ENCODE measurements at places on chromosomes 2 and 18.
A peak's percentile ranks its signal among the peaks of the same experiment; 100 is the strongest.

DNA sequence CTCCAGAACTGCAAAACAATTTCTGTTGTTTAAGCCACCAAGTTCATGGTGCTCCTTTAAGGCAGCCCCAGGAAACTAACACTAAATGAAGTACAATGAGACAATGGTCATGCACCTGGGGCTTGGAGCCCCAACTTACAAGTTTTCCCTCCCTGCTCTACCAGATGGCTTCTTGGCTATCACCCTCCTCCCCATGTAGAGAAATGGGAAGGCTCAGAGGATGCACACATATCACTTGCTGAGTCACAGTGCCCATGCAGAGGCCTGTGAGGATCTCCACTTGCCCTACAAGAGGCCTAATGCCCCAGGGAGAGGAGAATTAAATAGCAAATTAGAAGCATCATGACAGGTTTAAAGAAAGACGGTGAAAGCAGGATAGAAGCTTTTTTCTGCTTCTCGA, 270.9 kb downstream of the TTC32 start:
- no peak for DNase-seq

DNA sequence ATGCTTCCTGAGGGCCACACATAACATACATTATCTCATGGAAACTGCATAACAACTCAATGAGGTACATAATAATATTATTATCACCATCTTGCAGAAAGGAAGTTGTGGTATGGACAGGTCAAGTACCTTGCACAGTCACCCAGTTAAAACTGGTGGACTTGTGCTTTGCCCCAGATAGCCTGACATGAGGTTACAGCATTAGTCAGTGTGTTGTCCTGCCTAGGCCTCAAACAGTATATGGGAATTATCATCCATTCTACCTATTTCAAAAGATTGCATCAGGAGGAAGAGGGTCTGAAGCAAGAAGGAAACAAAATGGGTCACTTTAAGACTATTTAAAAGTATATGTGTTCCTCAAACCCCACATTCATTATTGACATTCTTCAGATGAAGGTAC, 5.4 kb upstream of the ANTXR1 start:
- no peak for DNase-seq

DNA sequence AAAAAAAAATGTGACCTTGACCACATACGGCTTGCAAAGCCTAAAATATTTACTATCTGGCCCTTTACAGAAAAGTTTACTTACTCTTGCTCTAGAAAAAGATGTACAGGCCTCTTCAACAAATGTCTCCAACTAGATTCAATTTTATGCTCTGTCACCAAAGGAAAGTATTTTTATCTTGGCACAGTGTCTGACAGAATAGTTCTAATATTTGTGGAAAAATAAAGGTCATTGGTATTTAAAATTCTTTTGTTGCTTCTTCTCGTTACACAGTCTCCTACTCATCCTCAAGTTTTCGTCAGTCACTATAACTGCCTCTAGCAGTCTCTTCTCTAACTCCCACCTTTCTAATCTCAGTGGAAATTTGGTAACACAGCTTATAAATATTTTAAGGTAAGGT, 1.4 kb downstream of the RBKS start:
- no peak for DNase-seq

- no peak for DNase-seq
Measured at GRCh38 chr2:211204456-211204855, 648.1 kb downstream of the CPS1 start.

DNA sequence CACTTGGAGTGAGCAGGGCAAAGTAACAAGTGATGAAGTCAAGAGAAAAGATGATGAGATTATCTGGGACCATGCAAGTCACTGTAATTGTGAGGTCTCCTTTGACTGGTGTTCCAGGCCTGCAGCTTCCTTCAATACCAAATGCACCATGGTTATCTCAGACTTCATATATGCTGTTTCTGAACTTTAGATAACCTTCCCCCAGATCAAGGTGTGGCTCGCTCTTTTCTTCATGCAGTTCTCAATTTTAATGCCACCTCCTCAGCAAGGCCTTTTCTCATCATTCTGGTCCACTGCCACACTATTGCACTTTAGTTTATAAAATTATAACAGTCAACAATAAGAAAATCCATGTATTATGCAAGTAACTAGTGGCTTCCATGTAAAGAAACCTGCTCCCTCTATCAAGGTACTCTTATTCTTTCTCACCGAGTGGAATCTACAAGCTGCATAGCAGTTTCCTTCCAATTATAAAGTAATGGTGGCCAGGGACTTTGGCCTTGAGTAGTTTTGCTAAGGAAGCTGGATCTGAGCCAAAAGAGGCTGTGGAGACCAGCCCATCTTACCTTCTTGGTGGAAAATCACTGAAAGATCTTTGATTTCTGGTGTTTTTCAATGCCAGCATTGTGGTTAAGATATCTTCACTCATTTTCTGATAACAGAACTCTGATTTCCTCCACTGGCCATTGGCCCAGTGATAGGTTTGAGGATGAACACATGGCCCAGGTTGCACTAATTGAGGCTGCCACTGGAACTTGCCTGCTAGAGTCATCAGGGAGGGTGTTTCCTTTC, 113.6 kb downstream of the KCNE4 start:
- DNase-seq: no peak

- DNase-seq: no peak
Measured at GRCh38 chr2:165268754-165269153, 29.5 kb downstream of the SCN2A start.

DNA sequence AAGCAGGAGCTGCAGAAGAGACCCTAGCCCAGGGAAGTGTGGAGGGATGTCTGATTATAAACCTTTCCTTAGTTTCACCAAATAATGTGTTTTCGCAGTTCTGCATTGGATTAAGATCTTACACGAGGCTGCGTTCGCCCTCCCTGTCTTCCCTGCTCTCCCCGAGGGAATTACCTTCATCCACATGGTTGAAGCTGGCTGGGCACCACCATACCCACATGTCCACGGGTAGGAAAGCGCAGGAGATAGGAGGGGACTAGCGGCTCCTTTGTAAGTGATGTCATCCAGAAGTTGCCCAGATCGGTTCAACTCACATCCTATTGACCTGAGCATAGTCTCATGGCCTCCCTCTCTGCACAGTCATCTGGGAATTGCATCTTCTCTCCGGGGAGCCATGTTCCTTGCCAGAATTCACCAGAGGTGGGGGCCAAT, 1.1 kb downstream of the TTL start:
- DNase-seq: no peak

DNA sequence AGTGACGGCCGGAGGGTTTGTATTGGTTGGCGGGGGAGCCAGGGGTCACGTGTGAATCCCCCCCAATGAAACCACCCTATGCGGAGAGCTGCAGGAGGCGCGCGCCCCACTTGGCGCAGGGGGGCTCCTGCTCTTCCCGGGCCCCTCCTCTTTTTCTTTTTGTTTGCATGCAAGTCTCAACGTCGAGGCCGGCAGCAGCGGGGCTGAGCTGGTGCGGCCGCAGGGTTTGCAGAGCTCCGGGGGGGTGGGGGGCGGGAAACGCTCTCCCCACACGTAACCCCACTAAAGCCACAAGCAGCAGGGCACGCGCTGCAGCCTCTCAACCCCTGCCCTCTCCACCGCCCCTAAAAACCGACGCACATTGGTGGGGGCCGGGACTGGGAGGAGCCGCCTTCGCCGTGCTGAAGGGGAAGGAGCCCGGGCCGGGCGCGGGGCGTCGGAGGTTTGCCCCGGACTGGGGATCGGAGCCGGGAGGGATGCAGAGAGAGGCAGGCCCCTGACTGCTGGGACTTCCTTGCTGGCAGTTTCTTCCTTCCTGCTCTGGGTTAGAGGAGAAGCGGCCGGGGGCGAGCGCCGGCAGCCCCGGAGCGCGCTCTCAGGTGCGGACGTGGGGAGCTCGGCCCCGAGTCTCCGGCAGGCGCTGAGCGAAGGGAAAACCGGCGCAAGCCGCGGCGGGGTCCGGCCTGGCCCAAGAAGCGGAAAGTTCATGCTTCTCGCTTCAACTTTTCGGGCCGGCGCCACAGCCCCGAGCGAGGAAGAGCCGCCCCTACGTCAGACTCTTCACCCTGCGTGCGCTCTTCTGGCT, 864 bp downstream of the LBH start:
- DNase-seq: peak; percentile 77

- no peak for DNase-seq
Measured at GRCh38 chr2:219575566-219576504, 3.7 kb downstream of the INHA start.
